Anterior cingulate cortex (tissue), 58 donors: ENCODE measurements at places on chromosomes 7 and 10.

GRCh38 chr7:47337531-47337930, 244.4 kb downstream of the TNS3 start:
- no peak for DNase-seq

GRCh38 chr7:119684763-119685162, 588.2 kb upstream of the KCND2 start:
- DNase-seq = no peak

DNA sequence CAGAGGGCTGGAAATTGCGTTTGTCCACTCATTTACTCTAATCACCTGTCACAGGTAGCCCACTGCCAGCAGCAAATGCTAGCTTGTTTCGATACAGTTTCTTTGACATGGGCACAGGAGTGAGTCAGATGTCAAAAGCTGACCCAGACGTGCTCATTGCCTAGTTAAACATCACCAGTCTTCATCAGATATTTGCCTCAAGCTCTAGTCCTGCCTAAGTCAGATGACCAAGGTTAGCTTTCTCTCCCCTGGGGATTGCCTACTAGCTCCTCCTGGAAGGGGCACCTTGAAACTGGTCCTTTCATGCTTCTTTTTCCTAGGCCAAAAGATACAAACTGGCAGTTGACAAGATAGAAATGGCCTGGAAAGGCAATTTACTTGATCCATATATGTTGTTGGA, 35.2 kb downstream of the GPAM start:
- DNase-seq = no peak

- DNase-seq = no peak
Measured at GRCh38 chr10:69757206-69757552, 44.5 kb upstream of the COL13A1 start.

GRCh38 chr7:143303733-143304132, 12.2 kb upstream of the CLCN1 start:
- DNase-seq = no peak

DNA sequence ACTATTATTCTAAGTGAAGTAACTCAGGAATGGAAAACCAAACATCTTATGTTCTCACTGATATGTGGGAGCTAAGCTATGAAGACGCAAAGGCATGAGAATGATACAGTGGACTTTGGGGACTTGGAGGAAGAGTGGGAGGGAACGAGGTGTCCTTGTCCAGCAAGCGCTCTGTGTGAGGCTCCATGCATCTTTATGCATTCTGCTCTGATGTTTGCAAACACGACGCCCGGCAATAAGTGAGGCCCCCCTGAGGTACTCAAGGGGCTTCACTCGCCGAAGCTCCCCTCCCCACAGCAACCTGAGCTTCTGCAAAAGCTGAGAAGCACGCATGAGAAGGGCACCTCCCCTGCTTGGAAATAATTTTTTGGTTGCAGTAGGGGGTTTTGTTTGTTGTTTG, 103.3 kb downstream of the LHPP start:
- no peak for DNase-seq

DNA sequence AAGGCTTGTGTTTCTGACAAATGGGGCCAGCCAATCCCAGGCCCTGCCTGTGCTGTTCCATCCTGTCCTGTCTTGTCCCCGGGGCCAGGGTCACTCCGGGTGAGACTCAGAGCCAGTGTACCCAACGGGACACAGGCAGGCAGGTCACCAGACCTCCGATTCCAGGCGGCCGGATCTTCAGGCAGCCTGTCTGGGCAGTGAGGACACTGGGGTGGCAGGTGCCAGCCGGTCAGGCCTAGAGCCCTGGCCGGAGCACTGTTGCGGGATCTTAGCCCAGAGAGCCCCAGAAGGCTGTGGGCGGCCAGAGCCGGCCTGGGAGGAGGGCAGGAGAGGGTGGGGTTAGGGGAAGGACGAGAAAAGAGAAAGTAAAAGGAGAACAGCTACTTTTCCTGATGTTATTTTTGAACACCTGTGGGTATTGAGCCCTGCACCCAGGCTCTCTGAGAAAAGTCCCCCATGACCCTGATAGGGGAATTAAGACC, 134.3 kb upstream of the TNRC18 start:
- no peak for DNase-seq

DNA sequence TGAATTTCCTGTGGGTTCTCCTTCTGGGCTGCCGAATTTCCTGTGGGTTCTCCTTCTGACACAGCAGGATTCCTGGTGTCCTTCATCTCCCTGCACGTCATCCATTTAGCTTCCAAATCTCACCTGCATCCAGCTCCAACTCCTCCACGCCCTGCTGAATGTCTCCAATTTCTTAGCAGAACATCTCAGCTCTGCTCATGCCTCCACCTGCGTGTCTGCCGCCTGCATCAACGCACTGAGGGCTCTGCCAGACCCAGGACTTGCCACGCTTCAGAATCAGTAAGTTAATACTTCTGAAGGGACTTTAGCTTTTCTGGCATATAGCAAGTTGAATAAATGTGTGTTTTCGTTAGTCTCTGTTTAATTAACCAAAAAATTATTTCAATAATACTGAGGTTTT, 31.1 kb upstream of the VIPR2 start:
- no peak for DNase-seq

DNA sequence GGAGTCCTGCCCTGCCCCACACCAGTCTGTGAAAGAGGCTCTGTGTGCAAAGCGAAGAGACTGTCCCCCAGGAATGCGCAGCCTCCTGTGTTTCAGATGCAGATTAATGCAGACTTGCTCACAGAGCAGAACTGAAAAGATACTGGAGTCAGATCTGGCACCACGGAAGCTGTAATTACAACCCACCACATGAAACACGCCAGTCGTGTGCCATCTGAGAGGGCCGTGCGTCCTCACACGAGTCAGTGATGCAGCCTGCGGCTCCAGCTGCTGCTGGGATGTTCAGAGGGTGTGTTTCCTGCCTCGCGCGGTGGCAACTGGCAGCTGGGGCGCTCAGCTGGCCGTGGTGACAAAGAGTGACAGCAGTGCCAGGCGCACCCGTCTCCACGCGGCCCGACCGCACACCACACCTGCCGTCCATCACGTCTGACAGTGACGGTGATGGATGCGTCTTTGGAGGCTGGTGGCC, 50.0 kb downstream of the NKX6-2 start:
- DNase-seq = peak; percentile 78

DNA sequence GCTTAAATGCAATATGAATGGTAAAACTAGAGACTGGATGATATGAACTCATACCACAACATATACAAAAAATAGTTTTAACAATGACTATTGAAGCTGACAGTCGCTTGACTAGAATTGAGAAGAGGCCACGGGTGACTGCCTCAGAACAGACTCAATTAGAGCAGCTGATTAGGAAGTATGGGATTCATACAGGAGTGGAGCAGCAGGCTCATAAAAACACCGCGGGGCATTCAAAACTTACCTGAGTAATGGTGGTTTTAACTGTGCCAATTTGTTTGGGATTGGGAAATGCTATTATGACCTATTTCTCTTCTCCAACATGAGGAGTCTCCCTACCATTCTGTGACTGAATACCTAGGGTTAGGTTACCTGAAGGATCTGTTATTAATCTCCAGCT, 2.1 kb downstream of the CADPS2 start:
- DNase-seq = no peak

GRCh38 chr7:66837007-66837406, 84.0 kb upstream of the TMEM248 start:
- no peak for DNase-seq

GRCh38 chr7:139995017-139995915, 67.5 kb downstream of the PARP12 start:
- peak; percentile 49 for DNase-seq

GRCh38 chr7:107070710-107071109, 26.2 kb downstream of the PRKAR2B start:
- no peak for DNase-seq

GRCh38 chr7:21028186-21028585, 241.5 kb upstream of the SP8 start:
- no peak for DNase-seq

- no peak for DNase-seq
Measured at GRCh38 chr7:12030116-12030515, 181.0 kb upstream of the TMEM106B start.

DNA sequence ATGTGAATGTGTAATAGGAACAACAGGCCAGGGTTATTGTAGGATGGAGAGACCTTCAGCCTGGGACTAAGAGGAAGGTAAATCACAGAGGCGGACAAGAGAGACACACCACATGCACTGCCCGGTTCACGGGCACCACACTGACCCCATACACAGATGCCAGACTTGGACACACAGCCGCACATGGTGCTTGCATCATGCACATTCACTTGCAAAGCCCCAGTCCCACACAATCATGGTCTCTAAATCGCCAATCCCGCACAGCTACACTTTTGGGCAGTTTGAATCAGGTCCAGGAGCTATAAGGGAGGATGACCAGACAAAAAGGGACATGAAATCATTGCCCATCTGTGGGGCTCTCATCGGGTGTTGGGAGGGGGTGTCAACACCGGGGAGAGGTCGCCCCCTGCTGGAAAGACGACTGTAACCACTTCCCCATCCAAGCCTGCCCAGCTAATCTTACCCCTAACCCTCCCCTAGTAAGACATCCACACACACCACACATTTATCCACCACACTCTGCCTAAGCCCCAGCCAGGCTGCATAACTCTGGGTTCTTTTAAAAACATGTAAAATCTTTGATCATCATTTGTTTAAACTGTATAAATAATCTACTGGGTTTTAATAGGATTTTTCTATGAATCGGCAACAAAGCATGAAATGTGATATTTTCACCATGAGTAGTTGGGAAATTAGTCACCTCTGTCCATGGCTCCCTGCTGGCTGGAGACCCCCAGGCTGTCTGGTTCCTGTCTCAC, 40.5 kb upstream of the SLF2 start:
- no peak for DNase-seq

DNA sequence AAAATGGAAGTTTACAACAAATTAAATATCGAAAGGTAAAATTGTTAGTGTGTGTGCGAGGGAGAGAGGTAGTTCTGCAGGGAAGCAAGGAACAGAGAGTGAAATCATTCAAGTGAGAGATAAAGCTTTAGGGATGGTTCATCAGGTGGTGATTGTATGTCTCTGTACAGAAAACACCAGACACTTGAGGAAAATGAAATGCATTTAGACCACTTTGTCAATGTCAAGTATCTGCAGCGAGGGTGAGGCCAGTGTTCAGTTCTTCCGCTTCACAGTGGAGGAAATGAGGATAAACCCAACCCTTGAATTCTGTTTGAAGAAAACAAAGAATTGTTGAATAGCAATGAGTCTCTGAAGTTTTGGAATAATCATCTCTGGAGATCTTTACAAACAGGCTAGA, 14.4 kb upstream of the ITGB1 start:
- no peak for DNase-seq

- DNase-seq = no peak
Measured at GRCh38 chr7:66869660-66870450, 51.2 kb upstream of the TMEM248 start.

DNA sequence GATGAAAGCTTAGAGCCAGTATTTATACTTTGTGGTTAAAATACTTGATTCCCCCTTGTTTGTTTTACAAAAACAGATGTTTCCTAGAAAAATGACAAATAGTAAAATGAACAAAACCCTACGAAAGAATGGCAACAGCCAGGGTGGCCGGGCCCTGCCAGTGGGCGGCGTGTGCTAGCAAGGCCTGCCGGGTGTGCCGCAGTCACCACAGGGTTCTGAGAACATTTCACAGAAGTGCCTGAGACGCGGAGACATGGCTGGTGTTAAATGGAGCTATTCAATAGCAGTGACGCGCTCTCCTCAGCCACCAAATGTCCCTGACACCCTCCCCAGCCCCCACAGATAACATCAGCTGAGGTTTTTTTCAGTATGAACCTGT, 14.5 kb downstream of the GPR146 start:
- DNase-seq = no peak

DNA sequence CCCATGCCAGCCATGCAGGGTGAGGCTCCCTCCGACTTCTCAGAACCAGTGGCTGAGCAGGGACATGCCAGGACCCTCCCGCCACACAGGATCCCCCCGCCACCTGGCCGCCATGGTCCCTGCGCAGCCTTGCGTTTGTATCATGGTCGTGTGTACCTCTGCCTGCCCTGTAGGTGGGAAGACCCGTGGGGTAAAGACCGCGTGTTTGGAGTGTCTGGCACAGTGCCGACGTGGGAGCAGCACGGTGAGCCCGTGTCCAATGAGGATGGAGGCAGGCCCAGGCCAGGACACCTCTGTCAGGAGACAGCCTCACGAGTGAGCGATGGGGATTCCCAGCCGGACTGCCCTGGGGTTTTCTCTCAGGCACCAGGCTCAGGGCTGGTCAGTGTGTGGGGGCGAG, 31.9 kb downstream of the NKX6-2 start:
- DNase-seq = no peak

- DNase-seq = no peak
Measured at GRCh38 chr7:150966002-150966401, 12.1 kb downstream of the KCNH2 start.

DNA sequence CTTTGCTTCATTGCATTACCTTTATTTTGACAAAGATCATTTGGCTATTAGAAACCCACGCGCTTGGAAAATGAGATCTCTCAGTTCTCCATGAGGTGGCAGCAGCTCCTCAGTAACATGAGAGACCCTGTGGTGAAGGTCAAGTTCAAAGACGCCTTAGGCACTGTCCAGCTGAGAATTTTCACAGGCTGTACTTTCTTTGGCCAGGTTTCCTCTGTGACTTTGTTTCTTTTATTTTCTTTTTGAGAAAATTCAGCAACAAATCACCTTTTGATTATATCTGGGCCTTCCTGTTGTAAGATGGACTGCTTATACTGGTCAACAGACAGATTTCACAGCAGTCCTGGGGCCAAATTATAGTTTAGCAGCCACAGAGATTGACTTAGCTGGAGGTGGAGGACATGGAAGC, 54.5 kb downstream of the RAB18 start:
- DNase-seq = peak; percentile 7

DNA sequence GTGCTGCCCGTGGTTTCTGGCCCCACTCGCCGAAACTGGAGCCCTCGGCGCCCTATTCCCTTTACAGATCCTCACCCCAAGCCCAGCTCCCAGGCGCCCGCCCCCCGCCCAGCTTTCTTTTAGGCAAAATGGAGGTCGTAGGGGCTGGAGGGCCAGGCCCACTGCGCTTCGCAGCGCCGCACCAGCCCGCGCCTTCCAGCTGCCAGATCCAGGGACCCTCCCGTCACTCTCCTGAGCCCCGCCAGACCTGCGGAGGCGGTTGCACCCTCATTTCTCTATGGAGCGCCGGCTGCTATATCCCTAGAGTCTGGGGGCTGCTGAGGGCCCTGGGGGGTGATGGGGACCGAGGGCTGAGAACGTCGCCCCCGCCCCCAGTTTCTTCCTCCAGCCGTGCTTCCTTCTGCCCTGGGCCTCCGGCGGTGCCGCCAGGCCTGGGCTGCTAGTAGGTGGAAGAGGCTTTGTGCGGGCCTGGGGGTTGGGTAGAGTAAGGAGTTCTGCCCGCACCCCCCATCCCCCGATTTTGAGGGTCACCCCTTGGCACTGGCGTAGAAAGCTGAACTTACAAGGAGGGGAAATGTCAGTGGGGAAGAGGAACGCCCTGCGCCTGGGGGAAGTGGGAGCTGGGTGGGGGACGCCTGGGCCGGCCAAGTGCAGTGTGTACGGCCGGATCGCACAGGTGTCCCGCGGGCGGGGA, 1.0 kb downstream of the GNB2 start:
- peak; percentile 52 for DNase-seq

- DNase-seq = no peak
Measured at GRCh38 chr7:30920584-30921539, 9.2 kb downstream of the AQP1 start.

GRCh38 chr7:128933180-128933891, 4.4 kb upstream of the IRF5 start:
- peak; percentile 43 for DNase-seq

GRCh38 chr10:45505311-45505710, 131.3 kb downstream of the ALOX5 start:
- DNase-seq = no peak
